ENCODE measurements at places on chromosomes 1 and 21.

- no peak for DNase-seq
Measured at GRCh38 chr1:92968138-92969032, 7.1 kb upstream of the DIPK1A start.

- DNase-seq, result no peak
Measured at GRCh38 chr1:23200883-23201282, 16.4 kb downstream of the HTR1D start.

- DNase-seq, result no peak
Measured at GRCh38 chr1:228362141-228362883, 44.3 kb downstream of the TRIM11 start.

DNA sequence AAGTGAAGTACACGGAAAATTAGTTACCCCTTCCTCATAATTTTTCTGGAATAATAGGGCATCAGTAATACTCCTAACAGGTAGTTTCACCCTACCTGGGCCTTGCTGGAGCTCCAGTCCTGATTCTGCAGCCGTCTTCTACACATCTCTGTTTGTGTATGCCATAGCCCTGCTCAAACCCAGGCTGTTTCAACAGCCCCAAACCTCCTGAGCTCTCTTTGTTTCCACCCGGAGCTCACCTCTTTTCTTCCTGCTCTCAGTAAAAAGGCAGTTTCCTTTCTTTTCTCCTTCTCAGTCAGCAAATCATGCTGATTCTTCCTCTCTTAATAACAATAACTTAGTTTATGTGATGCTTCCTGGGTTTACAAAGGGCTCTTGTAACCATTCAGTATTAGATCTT is 355.1 kb upstream of the RUNX1 start:
- DNase-seq, result no peak

DNA sequence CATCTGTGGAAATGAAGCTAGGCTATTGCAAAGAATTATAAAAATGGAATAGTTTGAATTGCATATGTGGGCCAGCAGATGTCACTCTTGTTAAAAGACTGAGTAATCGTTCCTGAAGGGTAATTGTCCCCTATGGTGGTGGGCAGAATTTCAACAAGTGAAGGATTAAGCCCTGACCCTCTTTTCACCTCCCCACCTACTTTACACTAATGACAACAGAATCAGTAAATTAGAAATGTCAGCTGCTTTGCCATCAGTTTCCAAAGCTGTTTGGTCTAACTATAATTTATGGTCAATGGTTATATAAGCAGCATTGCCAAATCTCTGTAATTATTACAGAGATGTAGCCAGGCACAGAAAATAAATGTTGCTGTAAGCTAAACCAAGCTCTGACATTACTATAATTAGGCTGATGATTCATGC is 898.6 kb downstream of the AMY1C start:
- peak; percentile 32 for DNase-seq

- DNase-seq, result no peak
Measured at GRCh38 chr1:6499296-6499695, 7.8 kb upstream of the PLEKHG5 start.

DNA sequence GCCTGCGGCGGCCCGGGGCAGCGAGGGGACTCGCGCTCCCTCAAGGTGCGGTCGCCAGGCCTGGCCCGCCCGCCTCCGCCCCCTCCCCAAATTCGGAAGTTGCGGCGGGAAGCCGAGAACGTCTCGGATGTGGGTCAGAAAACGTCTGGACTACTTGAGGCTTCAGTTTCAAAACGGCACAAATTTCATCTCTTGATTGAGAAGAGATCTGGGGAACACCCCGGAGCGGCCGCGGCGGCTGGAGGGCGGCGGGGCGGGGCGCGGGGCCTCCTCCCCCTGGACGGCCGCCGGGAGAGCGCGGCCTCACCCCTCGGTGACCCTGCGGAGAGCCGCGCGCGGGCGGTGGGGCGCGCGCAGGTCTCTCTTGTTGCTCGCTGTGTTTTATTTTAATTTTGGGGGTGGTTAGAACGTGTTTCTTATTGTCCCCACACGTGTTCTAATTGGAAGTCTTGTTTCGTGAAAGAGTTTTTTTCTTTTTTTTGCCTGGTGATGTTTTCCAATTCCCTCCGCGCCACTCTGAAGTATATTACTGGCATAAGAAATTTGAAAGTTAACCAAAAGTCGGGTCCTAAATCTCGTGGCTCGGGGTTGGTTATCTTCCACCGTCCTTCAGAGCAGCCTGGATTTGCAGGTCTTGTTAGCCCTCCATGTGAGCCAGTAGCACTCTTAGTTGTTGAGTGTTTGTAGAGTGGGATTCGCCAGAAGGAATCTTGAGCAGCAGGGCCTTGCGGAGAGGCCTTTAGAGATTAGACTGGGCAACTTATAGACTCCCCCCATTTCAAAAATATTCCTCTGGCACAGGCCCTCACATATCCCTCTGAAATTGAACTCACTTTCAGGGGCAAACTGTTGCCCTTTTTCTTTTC is 749 bp downstream of the PCBP3 start:
- DNase-seq, result peak; percentile 17

Measured in neuronal stem cell (in vitro differentiated cells).